Progenitor cell of endocrine pancreas (in vitro differentiated cells): ENCODE measurements at places on chromosomes 3 and 15.

GRCh38 chr3:31352331-31352730, 180.4 kb upstream of the STT3B start:
- DNase-seq, result no peak

DNA sequence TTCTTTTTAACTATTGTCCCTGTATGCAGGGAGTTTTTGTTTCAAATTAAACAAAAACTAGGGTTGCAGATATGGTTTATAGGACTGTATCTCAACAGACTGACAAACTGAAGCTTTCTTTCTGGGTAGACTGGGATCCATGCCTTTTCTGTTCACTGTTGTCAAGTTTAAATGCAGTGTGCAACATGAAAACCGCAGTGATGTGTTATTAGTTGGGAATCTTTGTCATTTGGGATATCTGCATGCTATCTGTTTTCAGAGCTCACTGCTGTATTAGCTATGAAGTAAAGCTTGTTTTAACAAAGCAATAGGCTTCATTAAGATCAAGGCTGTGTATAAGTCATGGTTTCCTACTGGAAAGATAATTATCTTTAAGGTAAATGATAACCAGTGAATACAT, 21.4 kb upstream of the MCF2L2 start:
- DNase-seq, result no peak

DNA sequence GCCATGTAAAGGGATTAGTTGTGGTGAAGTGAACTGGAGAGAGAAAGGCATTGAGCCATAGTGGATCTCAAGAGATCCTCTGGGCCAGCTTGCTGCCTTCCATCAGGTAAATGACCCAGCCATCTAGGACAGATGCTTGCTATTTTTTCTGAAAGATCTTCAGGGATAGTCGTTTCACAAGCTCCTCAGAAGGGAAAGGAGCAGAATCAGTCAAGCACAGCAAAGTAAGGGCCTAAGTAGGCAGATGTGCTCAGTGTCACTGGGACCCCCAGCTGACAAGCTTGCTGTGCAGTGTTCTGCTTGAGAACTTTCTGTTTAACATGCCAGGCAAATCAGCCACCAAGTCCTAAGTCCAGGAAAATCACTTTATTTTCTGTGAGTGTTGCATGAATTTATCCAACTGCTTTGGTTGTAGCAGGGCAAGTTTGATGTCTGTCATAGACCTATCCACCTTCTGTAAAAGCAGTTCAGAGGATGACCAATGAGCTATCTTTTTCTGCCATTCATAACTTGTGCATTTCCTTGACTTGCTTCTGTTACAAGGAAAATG, 319.8 kb downstream of the IL5RA start:
- DNase-seq, result no peak

- no peak for DNase-seq
These were observed 159.0 kb upstream of the IL12A start for GRCh38 chr3:159829539-159830227.

DNA sequence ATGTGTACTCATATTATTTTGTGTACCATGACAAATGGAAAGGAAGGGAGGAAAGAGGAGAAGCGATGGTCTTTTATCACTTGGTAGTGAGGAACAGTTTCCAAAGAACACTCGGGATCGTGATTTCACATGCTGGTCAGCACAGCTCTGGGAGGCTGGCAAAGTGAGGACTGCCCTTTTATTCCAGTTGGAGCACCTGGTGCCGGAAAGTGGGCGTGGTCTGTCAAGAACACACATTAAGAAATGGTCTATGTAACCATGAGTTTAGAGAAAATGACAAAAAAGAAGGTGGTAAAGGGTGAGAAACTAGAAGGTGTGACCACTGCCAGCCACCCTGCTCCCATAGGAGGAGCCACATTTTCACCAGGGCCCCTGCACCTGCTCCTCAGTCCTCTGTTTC, 7.0 kb upstream of the TSEN2 start:
- no peak for DNase-seq

DNA sequence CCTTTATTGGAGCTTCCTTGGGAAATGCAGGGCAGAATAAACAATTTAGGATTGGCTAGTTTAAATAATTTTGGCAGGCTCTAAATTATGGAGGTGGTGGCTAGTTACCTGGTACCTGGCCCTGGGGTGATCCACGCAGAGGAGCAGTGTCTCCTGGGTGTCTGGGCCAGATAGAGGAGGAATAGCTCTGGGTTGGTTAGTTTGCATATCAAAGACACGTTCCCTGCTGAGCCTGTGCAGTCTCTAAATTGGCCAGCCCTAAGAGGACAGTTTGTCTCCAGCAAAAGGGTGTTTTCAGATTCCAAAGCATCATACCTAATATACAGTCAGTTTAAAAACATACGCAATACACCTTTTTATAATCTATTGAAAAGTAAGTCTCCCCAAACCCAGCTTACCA, 333.3 kb upstream of the TPM1 start:
- DNase-seq, result no peak

GRCh38 chr15:60162968-60163355, 158.9 kb downstream of the FOXB1 start:
- no peak for DNase-seq

GRCh38 chr3:66785191-66785909, 212.8 kb upstream of the KBTBD8 start:
- DNase-seq, result no peak

DNA sequence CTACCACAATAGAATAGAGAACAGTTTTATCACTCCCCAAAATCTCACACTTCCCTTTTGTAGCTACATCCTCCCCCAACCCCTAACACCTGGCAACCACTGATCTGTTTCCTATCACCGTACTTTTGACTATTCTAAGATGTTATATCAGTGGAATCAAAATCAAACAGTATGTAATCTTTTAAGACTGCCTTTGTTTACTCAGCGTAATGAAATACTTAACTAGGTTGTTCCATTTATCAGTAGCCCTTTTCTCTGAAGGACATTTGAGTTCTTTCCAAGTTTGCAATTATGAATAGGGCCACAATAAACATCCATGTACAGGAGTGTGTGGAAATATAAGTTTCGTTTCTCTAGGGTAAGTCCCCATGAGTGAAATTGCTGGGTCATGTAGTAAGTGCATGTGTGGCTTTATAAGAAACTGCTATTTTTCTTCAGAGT, 372.3 kb downstream of the SV2B start:
- DNase-seq, result no peak
